ENCODE measurements at places on chromosomes 2 and 18.

- DNase-seq: no peak
Measured at GRCh38 chr2:3244486-3244885, 133.1 kb downstream of the EIPR1 start.

GRCh38 chr2:69608109-69608508, 35.4 kb downstream of the AAK1 start:
- no peak for DNase-seq

DNA sequence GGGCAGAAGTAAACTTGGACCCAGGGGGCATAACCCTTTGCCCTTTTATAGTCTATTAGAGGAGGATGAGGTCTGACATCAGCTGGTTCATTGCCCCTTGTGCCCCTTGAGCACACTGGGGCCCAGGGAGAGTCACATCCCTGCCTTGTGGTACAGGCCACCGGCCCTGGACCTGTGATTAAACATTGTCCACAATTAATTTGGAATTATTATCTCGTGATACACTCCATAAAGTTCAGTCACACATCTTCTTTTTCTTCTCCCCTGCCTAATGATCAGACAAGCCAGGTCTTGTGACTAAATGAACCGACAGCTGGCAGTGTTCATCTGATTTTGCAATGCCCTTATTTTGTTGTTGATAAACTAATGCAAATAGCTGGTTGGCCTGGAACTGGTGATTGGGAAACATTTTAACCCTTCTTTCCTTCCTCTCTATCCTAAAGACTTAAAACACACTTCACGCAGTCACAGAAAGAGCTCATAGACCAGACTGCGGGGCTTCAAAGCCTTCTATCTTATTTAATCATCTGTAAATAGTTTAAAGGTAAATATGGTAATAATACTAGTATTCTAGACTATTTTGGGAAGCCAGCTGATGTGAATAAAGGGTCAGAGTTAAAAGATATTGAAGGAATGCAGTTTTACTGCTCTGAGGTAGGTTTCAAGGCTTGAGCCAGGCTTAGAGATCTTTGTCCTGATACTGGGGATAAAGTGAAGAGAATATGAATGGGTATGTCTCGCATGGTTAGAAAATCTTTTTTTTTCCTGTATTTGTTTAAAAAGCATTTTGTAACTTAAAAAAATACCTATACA, 13.4 kb downstream of the IL1R1 start:
- no peak for DNase-seq

- peak; percentile 30 for DNase-seq
Measured at GRCh38 chr2:11343650-11344341, 640 bp downstream of the ROCK2 start.

GRCh38 chr2:63902149-63902548, 60.5 kb downstream of the UGP2 start:
- no peak for DNase-seq

DNA sequence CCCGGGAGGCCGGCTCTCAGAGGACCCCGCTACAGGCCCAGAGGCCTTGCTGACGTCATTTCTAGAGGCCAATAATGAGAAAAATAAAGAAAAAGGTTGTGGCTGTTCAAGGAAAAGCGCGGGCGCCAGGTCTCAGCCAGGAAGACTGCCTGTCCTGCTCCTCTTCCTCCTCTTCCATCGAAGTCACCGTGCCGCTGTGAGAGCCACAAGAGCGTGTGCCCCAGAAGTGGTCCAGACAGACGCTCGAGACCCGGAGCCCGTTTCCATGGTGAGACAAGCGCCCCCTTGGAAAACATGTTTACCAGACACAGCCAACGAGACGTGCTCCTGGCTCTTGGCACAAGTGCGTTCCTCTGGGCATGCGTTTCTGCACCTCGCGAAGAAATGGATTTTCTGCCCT, 210.5 kb downstream of the HDAC4 start:
- no peak for DNase-seq

GRCh38 chr2:95314964-95315611, 17.9 kb downstream of the KCNIP3 start:
- peak; percentile 29 for DNase-seq

DNA sequence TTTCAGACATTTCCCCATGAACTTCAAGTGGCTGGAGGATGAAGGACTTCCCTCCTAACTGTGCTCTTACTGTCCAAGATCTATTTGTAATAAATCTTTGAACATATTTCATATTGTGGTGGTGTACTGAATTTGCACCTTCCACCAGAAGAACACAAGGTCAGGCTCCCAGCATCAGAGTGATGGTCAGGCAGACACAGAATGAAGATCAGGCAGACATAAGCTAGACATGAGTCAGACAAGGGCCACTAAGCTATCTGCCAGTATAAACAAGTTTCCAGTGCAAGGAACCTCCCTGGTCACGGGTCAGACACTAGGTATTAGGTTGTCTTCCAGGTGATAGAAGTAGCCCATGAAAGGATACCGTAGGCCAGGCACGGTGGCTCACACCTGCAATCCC, 20.0 kb downstream of the AQP12B start:
- DNase-seq: no peak

- DNase-seq: peak; percentile 3
Measured at GRCh38 chr18:27599202-27599829, 414.2 kb upstream of the CHST9 start.

DNA sequence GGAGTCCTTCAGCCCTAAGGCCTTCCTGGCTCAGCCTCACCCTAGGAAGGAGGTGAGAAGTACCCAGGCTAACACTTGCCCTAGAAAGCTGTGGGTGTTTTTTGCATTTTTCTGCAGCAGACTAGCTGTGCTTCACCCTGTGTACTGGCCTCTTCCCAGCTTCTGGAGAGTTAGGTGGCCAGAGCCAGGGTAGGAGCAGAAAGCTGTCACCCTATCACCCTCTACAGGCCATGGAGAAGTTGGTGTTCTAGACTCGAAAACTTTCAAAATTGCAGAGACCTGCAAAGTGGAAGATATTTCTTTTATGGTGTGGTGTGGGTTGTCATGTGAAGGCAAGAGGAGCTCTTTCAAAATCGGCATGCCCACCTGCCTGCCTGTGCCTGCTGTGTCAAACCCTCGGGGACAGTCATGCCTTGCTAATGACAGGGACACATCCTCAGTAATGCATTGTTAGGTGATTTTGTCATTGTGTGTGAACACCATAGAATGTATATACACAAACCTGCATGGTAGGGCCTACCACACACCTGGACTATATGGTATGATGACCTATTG, 29.8 kb downstream of the EHD3 start:
- no peak for DNase-seq

DNA sequence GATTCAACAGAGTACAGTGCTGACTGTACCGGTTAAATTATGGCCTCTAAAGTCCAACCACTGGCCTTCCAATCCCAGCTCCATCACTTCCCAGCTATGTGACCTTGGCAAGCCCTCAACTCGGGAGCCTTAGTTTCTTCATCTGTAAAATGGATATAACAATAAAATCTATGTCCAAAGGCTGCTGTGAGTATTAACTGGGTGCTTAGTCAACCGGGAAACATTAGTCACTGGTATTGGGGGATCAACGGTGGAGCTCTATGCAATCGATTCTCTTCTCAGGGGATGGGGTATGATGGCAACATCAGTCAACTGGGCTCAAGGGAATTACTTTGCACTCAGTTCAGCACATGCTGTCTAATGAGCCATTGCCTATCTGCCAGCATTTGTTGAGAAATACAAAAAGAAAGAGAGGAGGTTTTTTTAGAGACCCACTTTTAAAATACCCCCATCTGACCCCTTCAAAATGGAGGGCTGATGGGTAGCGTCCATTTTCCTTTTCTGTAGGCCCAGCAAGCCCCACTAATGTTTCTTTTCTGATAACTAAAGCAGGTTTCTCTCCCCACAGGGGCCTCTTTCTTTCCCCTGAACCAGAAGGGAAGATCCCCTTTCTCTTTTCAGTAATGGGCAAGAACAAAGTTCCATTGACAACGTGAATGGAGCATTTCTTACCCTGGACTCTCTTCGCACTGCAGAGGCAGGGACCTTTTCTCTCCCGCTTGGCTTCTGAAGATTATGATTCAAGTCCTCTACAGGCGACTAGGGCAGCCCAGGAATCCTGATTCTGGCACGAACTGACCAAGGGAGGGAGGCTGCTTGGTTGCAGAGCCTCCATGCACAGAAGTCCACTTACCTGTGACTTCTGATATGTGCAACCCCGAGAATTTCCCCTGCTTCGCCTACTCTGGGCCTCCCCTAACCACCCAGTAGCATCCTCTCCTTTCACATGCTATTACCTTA, 8.7 kb upstream of the AGFG1 start:
- DNase-seq: no peak

- no peak for DNase-seq
Measured at GRCh38 chr2:149160701-149161217, 122.3 kb downstream of the LYPD6B start.

GRCh38 chr2:127906206-127906926, 20.6 kb upstream of the AMMECR1L start:
- DNase-seq: no peak

DNA sequence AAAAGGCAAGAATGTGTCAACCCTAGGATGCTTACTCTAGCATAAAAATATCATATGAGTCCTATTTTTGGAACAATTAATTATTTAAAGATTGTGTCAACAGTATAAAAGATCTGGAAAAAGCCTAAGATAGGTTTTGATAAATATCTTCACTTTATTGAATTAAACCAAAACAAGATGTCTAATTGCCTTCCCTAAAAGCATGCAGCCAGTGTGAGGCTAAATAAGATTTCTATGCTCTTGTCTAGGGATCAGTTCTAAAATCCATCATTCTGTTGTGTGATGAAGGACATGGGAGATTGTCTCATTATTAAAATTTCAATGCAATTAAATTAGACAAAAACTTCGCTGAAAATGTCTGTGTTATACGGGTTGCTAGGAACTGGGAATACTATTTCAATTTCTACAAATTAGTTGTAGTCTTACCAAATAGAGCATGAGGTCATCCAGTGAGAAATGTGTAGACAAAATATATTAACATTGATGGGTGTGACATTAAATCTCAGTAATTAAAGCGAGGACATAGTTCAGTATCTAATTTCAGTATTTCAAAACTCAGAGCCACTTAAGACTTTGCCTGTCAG, 535.6 kb upstream of the FSIP2 start:
- DNase-seq: no peak

DNA sequence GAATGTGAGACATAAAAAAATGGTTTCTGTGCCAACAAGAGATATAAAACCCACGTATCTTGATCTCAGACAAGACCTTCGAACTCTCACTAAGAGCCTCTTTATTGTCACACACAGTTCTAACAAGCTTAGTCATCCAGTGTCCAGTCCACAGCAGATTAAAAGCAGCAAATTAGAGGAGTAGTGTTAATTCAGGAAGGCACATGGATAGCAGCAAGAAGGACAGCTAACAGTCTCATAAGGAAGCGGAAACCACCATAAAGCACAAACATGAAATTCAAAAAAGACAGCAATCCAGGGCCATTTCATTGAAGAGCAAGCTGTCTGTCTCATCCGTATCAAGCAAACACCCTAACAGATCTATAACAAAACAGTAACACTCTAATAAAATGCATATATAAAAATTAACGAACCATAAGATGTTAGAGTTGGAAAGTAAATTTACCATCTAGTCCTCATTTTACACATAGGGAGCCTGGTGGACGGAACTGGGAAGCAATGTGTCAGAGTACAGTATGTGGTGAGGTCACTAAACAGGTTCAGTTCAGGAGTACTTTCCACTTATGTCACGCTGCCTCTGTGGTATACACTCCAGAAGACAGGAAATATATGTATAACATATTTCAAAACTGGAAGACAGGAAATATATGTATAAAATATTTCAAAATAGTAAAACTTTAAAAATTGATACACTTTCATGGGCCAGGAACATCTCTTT, 18.3 kb downstream of the AAK1 start:
- no peak for DNase-seq

GRCh38 chr2:162484551-162484950, 140.6 kb downstream of the GCA start:
- DNase-seq: no peak

DNA sequence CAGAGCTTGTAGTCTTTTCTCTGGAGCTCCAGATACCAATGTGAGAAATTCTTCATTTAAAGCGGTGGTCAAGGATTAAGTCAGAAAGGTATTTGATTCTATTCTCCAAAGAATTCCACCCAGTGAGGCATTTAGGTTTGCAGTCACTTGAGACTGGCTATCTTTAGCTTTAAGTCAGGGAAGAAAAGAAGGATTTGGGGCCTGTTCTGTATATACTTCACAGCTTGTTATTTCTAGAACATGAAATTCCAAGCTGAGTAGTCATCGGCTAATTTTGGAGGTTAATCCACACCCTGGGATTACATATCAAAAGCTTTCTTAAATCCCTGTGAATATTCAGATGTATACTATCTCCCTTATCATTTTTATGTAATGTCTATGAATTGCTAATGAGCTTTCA, 39.4 kb downstream of the MYOM1 start:
- no peak for DNase-seq

DNA sequence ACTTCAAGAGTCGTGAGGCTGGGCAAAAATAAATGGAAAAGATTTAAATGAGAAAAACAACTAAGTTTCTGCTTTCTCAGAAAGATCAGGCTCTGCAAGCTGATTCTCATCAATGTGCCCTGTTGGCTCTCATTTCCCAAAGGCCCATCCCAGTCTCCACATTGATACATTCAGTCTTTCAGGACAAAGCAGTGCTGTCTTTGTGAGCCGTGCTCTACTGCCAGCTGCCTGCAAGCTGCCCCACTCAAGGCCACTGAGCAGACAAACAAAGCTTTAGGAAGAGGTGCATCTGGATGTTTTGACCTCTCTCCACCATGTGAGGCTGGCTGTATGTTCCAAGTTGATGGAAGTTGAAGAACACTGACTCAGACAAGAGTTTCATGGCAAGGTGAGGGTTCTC, 48.8 kb downstream of the FSHR start:
- no peak for DNase-seq

DNA sequence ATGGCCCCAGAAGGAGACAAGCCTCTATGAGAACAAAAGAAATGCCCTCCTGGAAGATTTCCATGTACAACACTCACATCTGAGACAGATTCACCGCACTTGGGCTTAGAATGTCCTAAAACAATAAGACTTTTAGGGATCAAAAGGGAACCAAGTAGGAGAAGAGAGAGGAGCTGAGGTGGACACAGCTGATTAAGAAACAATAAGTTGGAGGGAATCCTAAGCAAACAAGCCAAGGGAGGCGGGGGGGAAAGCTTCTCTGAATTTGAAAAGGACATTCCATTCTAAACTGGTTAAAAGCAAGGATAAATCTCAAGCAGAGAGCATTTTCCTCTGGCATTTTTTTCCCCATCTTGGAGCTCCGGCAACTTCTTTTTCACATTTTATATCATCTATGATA, 9.9 kb downstream of the ACVR1 start:
- no peak for DNase-seq

- no peak for DNase-seq
Measured at GRCh38 chr18:5250603-5251002, 44.9 kb downstream of the ZBTB14 start.

DNA sequence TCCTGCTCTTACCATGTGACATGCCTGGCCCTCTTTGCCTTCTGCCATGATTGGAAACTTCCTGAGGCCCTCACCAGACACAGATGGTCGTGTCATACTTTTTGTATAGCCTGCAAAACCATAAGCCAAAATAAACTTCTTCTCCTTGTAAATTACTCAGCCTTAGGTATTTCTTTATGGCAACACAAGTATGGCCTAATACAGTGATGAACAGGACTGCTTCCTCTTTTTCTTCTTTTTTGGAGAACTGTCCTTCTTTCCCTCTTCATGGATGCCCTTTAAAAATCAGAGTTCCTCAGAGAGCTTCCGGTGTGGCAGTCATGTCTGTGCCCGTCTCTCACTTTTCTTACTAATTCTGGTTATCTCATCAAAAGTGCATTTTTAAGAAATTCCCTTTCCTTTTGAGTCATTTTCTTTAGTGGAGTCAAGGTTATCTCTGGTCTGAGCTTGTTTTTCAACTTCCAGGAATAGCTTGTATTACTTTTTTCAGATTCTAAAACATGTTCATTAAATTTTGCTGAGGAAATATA, 9.2 kb upstream of the IL1A start:
- DNase-seq: no peak

- no peak for DNase-seq
Measured at GRCh38 chr2:176832086-176832485, 380.5 kb upstream of the HNRNPA3 start.
